NK-92 treated with Interleukin-12 subunit alpha and Interleukin-12 subunit beta, amount 100 ng/mL, for 24 hours (cell line): ENCODE measurements at places on chromosomes 5 and 9.

- no peak for DNase-seq
Measured at GRCh38 chr5:107805824-107806223, 135.1 kb upstream of the EFNA5 start.

- no peak for DNase-seq
Measured at GRCh38 chr5:4079831-4080230, 484.2 kb downstream of the IRX1 start.

DNA sequence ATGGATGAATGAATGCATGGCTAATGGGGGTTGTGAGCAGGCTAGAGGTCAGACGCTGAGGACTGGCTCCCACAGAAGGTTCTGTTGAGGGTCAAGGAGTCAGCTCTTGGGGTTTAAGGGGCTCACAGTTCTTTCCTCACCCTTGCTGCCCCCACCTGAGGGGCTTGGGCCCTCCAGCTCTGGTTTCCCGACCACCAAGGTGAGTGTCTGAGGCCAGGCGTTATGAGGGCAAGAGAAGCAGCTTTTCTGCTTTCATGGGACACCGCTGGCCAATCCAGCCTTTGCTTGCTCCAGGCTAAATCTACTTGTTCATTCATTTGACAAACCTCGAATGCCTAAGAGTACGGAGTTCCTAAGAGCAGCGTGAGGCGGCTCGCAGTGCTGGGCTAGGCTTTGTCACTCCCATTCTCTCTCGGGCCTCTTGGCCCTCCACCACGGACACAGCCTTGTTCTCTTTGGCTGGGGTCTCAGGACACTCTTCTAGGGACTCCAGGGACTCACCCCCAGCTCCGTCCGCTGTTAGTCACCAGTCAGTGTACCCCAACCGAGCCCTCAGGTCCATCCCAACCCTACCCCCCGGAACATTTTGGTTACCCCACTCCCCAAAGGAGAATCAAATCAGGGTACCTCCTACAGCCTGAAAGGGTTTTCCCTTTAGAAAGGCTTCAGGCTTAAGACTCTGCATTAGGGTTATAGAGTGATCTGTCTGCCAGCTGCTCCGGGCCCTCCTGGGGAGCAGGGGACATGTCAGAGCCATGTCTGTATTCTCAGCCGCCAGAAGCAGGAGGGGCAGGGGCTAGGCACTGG is 210.1 kb upstream of the MVB12B start:
- no peak for DNase-seq

GRCh38 chr5:82011761-82012160 is 39.9 kb downstream of the ATG10 start:
- DNase-seq: no peak

DNA sequence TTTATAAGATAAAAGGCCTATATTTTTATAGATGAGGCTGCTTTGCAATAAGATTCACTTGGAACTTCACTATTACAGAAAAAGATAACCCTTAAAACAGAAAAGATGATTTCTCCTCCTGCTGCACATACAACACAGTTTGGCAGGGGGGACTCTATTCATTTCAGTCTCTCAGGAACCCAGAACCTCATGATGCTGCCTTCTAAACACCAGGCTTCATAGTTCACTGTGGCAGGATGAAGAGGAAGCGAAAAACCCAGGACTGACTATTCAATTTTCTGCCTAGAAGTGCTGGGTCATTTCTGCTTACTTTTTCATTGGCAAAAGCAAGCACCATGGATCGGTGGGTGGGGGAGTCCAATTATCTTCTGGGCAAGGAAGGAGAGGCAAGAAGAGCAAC is 179.5 kb downstream of the NTRK2 start:
- DNase-seq: no peak

DNA sequence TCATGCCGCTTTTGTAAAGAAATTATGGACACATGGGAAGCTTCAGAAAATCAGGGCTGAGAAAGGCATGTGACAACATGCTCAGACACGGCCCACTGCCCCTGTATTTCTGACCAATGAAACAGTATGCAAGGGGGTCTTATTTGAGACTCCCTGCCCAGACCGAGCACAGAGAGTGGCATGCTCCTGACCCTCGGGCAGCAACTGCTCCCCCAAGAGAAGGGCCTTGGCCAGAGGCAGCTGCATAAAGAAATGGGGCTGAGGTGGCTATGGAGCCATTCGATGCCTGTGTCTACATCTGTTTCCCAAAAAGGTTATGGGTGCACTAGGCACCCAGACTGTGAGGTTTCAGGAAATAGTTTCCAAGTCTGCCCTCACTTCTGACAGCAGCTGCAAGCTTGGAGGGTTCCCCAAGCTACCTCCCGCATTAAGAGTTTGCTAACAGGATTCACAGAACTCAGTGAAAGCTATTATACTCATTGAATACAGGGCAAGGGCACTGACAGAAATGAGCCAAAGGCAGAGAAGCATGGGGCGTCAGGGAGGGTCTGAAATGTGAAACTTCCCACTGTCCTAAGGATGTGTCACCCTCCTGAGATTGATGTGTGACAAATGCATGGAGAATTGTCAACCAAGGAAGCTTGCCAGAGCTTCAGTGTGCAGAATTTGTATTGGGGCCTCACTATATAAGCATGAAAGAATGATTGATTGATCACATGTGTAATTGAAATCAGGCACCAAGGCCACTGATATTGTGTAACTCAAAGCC is 94.3 kb downstream of the DAP start:
- no peak for DNase-seq

DNA sequence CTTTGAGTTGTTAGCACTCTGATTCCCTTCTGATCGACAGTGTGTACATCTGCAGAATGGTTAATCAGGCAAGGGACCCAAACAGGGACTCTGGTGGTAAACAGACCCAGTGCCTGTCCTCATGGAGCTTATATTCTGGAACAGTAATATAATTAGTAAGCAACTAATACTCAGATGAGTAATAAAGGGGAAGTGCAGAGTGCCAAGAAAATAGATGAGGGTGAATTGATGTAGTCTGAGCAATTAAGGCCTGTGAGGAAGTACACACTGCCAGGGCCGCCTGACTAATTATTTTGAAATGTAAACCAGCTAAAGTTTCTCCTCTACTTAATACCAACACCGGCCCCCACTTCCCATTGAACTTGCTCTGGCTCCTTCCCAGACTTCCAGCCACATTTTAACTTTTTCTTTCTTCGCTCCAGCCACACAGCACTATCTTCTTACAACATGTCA is 4.2 kb downstream of the DHX29 start:
- no peak for DNase-seq

GRCh38 chr9:97759581-97760288 is 62.6 kb upstream of the XPA start:
- DNase-seq: no peak

GRCh38 chr5:6596388-6596787 is 36.5 kb downstream of the NSUN2 start:
- DNase-seq: no peak

DNA sequence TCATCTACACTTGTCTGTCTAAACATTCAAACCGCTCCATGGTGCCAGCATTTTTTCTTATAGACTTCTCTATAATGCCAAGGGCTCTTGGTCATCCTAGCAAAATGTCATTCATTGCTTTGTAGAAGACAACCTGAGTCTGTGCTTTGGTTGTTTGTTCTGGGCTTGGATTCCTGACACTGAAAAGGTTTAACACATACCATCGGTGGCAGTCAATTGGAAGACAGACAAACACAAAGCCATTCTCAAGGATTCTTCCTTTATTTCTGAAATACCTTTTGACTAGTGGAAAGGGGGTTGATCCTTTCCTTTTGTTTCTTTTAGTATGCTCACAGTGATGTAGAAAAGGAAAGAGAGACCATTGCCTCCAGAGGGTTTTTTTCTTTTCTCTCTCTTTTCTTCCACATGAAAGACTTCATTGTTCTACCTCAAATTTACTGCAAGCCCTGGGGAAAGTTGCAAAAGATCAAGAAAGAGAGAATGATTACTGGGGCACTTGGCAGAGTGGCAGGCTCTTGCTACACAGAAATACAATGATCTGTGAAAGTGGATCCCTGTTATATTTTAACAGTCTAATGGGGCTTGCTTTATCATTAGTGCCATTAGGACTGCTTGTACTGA is 66.4 kb upstream of the TMC1 start:
- no peak for DNase-seq

DNA sequence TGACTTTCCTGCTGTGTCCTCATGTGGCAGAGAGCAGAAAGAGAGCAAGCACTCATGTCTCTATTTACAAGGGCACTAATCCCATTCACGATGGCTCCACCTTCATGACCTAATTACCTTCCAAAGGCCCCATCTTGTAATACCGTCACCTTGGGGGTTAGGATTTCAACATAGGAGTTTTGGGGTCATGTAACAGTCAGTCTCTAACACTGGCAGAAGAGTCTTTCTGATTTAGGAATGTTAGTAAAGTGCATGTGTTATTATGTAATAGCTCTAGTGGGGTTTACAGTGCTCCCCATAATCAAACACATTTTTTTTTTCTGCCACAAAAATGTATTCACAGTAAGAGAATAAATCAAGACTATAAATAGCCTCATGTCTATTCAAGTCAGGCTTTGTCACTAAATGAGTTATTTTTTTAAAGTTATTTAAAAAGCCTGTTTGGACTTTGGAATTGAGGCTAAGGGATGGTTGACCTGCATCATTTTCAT is 19.1 kb downstream of the GALNT10 start:
- no peak for DNase-seq
